ENCODE measurements at places on chromosomes 7 and 10. TPM values are rescaled to one million over a fixed set of nuclear protein-coding genes. Genes with fewer than 3 reads are reported as not detected.

GRID2IP gene
- total RNA-seq: not detected

KLLN gene
- total RNA-seq: 0.53 TPM

LRGUK gene
- total RNA-seq: 0.44 TPM

AGBL3 gene
- total RNA-seq: 1.3 TPM

LDB3 gene
- 0.04 TPM for total RNA-seq

MYL10 gene
- not detected for total RNA-seq

ANTXRL gene
- total RNA-seq: 0.09 TPM

DGKI gene
- 0.38 TPM for total RNA-seq

MOGAT3 gene
- not detected for total RNA-seq

ANKRD2 gene
- 4.2 TPM for total RNA-seq

RNF32 gene
- total RNA-seq: 1.2 TPM

TAS2R5 gene
- not detected for total RNA-seq

DNAH11 gene
- total RNA-seq: 0.26 TPM

SLC25A40 gene
- total RNA-seq: 5.1 TPM

GPR22 gene
- not detected for total RNA-seq

COL17A1 gene
- 1.8 TPM for total RNA-seq

CYP26C1 gene
- not detected for total RNA-seq

GPR37 gene
- total RNA-seq: 0.62 TPM

STEAP2 gene
- total RNA-seq: 5.4 TPM

CLDN15 gene
- 16.5 TPM for total RNA-seq

SPDYE9 gene
- total RNA-seq: not detected

LLCFC1 gene
- total RNA-seq: not detected

SLC12A9 gene
- 16.0 TPM for total RNA-seq

NPTX2 gene
- not detected for total RNA-seq

POLD2 gene
- total RNA-seq: 142 TPM

C7orf57 gene
- 0.25 TPM for total RNA-seq

OR2A7 gene
- not detected for total RNA-seq

SVIL gene
- total RNA-seq: 23.9 TPM

ZNF487 gene
- total RNA-seq: 6.9 TPM

HOXA5 gene
- 6.2 TPM for total RNA-seq

AKR1C8 gene
- total RNA-seq: 0.49 TPM

CPXM2 gene
- not detected for total RNA-seq

ASZ1 gene
- total RNA-seq: not detected

ACTL6B gene
- not detected for total RNA-seq

PIK3AP1 gene
- total RNA-seq: 0.92 TPM

RADIL gene
- 2.0 TPM for total RNA-seq

EPO gene
- not detected for total RNA-seq

TLX1 gene
- total RNA-seq: not detected

ABCB1 gene
- 0.09 TPM for total RNA-seq

NODAL gene
- not detected for total RNA-seq

HECW1 gene
- 12.2 TPM for total RNA-seq

FGFR2 gene
- 0.45 TPM for total RNA-seq

PRLHR gene
- total RNA-seq: not detected

HOXA1 gene
- total RNA-seq: 3.6 TPM

RPS24 gene
- 2,717 TPM for total RNA-seq

NKX1-2 gene
- total RNA-seq: 0.04 TPM

PAX4 gene
- total RNA-seq: not detected

PNLIPRP2 gene
- not detected for total RNA-seq

SLC35B4 gene
- 41.0 TPM for total RNA-seq

GHRHR gene
- total RNA-seq: not detected

FBXL13 gene
- total RNA-seq: 0.42 TPM
